B cell (primary cell): ENCODE measurements at places on chromosomes 6 and 20. TPM values are rescaled to one million over a fixed set of nuclear protein-coding genes. Genes with fewer than 3 reads are reported as not detected.

Gene SRMS
- 0.17 and 0.27 TPM in 2 replicates for total RNA-seq

Gene RAB32
- not detected in 2 replicates for total RNA-seq

Gene THBS2
- not detected in 2 replicates for total RNA-seq

Gene CENPW
- 0.81 and 1.3 TPM in 2 replicates for total RNA-seq

Gene CMTR1
- total RNA-seq, result 81.3 and 82.9 TPM in 2 replicates

Gene GJA1
- total RNA-seq, result not detected in 2 replicates

Gene TIAM2
- 18.0 and 18.8 TPM in 2 replicates for total RNA-seq

- H3K4me1 ChIP-seq, result peaks cover 79% of the 10 kb centered on the region
- H3K36me3 ChIP-seq, result no peaks in the 10 kb centered on the region
- no peak overlapping the region for H3K4me3 ChIP-seq
- H3K27ac ChIP-seq, result no peak overlapping the region
Measured at GRCh38 chr6:87919416-87919815, 128.2 kb upstream of the SPACA1 start.

GRCh38 chr6:128521282-128521632 is 858 bp upstream of the PTPRK start:
- H3K4me1 ChIP-seq, result peaks cover 23% of the 10 kb centered on the region
- peak; percentile 1 for DNase-seq
- no peak overlapping the region for H3K27ac ChIP-seq
- peaks cover 36% of the 10 kb centered on the region for H3K27me3 ChIP-seq
- no peak overlapping the region for H3K4me3 ChIP-seq
- H3K36me3 ChIP-seq, result no peaks in the 10 kb centered on the region

- H3K27me3 ChIP-seq, result no peaks in the 10 kb centered on the region
- no peak for DNase-seq
- no peaks in the 10 kb centered on the region for H3K36me3 ChIP-seq
- no peak overlapping the region for H3K27ac ChIP-seq
- H3K4me3 ChIP-seq, result no peak overlapping the region
- H3K4me1 ChIP-seq, result no peaks in the 10 kb centered on the region
Measured at GRCh38 chr20:46328200-46328882, 20.0 kb upstream of the CDH22 start.

DNA sequence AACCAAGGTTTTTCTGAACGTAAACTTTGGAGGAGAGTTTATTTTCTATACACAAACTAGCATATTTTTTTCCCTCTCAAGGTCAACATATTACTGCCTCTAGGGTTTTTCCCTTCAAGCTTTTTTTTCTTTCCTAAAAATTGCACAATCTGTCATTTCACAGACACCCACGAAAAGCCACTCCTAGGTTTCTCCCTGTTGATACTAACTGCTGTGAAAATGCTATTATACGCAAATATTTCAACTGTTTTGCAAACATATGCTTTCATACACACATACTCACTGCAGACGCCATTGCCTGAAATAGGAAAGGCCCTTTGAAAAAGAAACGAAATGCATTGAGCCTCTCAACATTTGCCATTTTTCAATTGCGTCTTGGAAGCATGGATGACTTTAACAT is 333.0 kb downstream of the CD83 start:
- no peaks in the 10 kb centered on the region for H3K36me3 ChIP-seq
- H3K4me1 ChIP-seq, result peaks cover 26% of the 10 kb centered on the region
- no peak overlapping the region for H3K27ac ChIP-seq

DNA sequence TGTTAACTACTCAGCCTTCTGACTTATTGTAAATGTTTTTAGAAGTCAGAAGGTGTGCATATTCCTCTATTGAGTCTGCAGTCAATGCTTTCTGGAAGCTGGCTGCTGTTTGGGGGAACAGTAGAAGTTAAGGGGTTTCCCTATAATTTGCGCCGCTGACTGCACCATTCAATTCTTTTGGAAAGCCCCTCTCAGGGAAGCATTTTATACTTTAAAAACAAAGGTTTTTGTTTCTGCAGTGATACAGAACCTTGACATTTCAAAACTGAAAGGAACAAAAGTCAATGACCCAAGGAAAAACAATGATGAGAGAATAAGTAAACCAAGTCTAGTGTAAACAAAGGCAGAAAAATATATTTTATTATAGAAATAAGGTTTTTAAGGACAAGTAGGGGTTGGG is 120.8 kb upstream of the TNFAIP3 start:
- no peak overlapping the region for H3K4me3 ChIP-seq
- peak overlapping the region; percentile 46 for H3K27ac ChIP-seq
- peaks cover 36% of the 10 kb centered on the region for H3K4me1 ChIP-seq
- no peaks in the 10 kb centered on the region for H3K36me3 ChIP-seq
- H3K27me3 ChIP-seq, result no peaks in the 10 kb centered on the region
- DNase-seq, result peak; percentile 59

GRCh38 chr20:60294632-60295031 is 336.4 kb downstream of the CDH26 start:
- H3K36me3 ChIP-seq, result no peaks in the 10 kb centered on the region
- H3K27me3 ChIP-seq, result no peaks in the 10 kb centered on the region
- no peak for DNase-seq
- no peak overlapping the region for H3K4me3 ChIP-seq
- no peaks in the 10 kb centered on the region for H3K4me1 ChIP-seq

- no peak overlapping the region for H3K27ac ChIP-seq
- no peaks in the 10 kb centered on the region for H3K4me1 ChIP-seq
- H3K36me3 ChIP-seq, result peaks cover 10% of the 10 kb centered on the region
- H3K27me3 ChIP-seq, result no peaks in the 10 kb centered on the region
- DNase-seq, result no peak
- H3K4me3 ChIP-seq, result no peak overlapping the region
Measured at GRCh38 chr6:149657441-149657840, 8.9 kb upstream of the KATNA1 start.

DNA sequence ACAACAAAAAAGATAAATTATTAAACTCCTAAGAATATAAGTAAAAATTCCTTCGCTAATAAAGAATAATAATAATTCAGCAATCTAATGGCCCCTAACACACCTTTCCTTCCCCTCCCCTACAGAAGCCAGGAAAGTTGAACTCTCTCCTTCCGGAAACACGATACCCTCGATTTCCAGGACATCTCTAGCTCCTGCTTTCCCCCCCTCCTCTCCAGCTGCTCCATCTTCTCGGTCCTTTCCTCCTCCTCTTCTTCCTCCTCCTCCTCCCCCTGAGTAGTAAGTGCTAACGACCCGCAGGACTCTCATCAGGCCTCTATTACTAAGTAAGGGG is 603 bp downstream of the TASP1 start:
- H3K4me1 ChIP-seq, result peaks cover 8% of the 10 kb centered on the region
- peak overlapping the region; percentile 78 for H3K4me3 ChIP-seq
- H3K27me3 ChIP-seq, result peaks cover 3% of the 10 kb centered on the region
- no peak for DNase-seq

GRCh38 chr6:82144852-82145340 is 102.6 kb downstream of the IBTK start:
- no peak overlapping the region for H3K4me3 ChIP-seq
- no peak for DNase-seq
- no peak overlapping the region for H3K27ac ChIP-seq

DNA sequence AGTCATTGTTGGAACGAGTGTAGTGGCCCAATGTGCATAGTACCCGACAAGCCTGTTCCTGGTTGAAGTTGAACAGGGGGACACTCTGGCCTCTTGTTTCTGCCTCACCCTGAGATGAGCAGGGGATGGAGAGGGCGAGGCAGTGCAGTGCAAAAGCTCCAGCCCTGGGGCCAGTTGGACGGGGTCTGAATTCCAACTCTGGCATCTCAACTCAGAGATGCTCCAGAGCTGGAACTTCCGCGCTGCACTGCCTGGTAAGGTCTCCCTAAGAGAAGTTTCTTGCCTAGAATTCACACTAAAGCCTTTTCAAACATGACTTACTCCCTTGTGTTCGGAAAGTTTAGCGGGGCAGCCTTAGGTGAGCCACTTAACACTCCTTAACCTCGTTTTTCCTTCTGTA is 72.3 kb upstream of the SLC22A1 start:
- no peak overlapping the region for H3K27ac ChIP-seq
- peaks cover 82% of the 10 kb centered on the region for H3K36me3 ChIP-seq
- H3K4me3 ChIP-seq, result no peak overlapping the region
- no peak for DNase-seq
- no peaks in the 10 kb centered on the region for H3K4me1 ChIP-seq

DNA sequence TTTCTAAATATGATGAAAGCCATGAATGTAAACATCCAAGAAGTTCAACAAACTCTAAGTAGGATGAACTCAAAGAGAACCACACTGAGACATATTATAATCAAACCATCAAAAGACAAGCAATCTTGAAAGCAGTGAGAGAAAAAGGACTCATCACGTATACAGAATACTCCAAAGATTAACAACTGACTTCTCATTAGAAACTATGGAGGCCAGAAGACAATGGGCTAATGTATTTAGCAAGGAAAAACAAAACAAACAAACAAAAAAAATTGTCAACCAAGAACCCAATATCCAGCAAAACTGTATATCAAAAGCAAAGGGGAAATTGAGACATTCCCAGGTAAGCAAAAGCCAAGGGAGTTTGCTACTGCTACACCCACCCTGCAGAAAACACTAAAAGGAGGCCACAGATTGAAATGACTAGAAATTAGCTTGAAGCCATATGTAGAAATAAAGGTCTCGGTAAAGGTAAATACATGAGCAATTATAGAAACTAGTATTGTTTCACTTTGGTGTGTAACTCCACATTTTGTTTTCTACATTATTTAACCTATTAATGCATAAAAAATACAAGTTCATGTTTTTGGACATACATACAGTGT is 301.1 kb upstream of the QKI start:
- no peaks in the 10 kb centered on the region for H3K36me3 ChIP-seq
- H3K27me3 ChIP-seq, result no peaks in the 10 kb centered on the region
- H3K4me3 ChIP-seq, result no peak overlapping the region

- no peaks in the 10 kb centered on the region for H3K36me3 ChIP-seq
- no peak overlapping the region for H3K4me3 ChIP-seq
- no peaks in the 10 kb centered on the region for H3K4me1 ChIP-seq
- no peak for DNase-seq
- no peak overlapping the region for H3K27ac ChIP-seq
Measured at GRCh38 chr6:71855406-71855805, 30.9 kb upstream of the RIMS1 start.

DNA sequence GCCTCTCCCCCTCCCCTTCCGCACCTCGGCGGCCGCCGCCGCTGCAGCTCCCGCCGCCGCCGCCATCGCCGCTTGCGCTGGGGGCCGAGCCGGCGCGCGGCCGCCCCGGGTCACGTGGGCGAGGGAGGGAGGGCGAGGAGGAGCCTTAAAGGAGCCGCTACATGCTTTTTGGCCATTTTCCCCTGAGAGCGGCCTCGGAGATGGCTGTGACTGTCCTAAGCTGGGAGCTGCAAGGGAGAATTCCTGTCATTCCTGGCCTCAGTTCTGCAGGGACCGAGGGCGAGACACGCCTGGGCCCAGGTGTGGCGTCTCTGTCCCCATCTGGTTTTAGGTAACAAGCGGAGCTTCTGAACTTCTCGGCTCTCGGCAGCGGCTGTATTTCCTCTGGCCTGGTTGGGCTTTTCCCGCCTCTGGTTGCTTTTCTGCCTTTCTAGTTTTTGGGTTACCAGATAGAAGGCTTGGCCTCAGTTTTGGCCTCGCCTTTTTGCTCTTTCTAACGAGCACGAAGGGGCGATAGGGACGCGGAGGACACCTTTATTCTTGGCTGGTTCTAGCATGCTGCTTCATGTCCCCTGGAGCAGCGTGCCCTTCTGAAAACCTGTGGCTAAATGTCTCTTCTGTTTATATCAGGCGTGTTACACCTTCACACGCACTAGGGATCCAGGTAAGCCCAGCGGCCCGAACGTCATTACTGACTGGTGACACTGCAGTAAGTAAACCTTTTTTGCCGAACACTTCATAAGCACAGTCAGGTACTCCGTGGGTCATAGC is at the start of gene EHMT2:
Gene EHMT2, minus strand, starts transcription at position 87 of the 771 bp plus-strand sequence. Its CDS starts 21 bp downstream, at position 66.
- H3K36me3 ChIP-seq, result no peaks in the 10 kb centered on the region
- H3K4me1 ChIP-seq, result peaks cover 13% of the 10 kb centered on the region
- H3K27ac ChIP-seq, result peak within 1 kb of the TSS; percentile 85
- no peaks in the 10 kb centered on the region for H3K27me3 ChIP-seq

- H3K4me1 ChIP-seq, result no peaks in the 10 kb centered on the region
- H3K27me3 ChIP-seq, result no peaks in the 10 kb centered on the region
- H3K4me3 ChIP-seq, result no peak overlapping the region
- no peak overlapping the region for H3K27ac ChIP-seq
Measured at GRCh38 chr6:54864272-54864671, 17.7 kb downstream of the FAM83B start.

DNA sequence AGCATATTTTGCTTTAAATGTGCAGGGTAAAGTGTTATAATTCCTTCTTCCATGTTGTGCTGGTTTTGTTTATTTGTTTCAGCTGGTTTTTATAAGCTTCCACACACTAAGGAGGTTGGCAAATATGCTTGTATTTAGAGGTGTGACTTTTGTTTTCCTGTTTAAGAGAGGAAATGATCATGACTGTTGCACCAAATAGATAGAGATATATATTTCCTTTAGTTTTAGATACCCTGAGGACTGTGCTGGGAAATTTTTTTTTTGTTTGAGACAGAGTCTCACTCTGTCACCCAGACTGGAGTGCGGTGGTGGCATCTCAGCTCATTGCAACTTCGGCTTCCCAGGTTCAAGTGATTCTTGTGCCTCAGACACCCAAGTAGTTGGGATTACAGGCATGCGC is 5.8 kb downstream of the TBPL1 start:
- no peak for DNase-seq
- no peaks in the 10 kb centered on the region for H3K27me3 ChIP-seq
- H3K4me3 ChIP-seq, result no peak overlapping the region
- peaks cover 28% of the 10 kb centered on the region for H3K4me1 ChIP-seq
- H3K27ac ChIP-seq, result no peak overlapping the region
- no peaks in the 10 kb centered on the region for H3K36me3 ChIP-seq

DNA sequence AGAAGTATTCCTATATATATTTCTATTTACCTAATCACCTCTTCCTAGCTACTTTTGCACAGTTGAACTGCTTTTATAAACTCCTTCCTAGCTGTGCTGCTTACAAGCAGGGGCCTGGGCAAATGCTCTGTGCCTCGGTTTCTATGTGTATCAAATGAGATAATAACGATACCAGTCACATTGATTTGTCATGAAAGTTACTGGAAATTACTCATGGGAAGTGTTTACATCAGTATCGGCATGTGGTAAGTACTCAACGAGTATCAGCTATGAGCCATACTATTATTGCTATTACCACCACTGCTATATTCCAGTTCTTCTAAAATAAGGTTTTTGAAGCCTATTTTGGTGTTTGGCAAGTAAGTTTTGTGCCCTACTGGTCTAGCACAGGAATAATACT is 4.9 kb downstream of the LAMA4 start:
- H3K27ac ChIP-seq, result no peak overlapping the region
- DNase-seq, result no peak
- peaks cover 12% of the 10 kb centered on the region for H3K27me3 ChIP-seq
- H3K36me3 ChIP-seq, result no peaks in the 10 kb centered on the region
- peaks cover 12% of the 10 kb centered on the region for H3K4me1 ChIP-seq

GRCh38 chr6:112155886-112156285 is 68.5 kb downstream of the FAM229B start:
- no peaks in the 10 kb centered on the region for H3K4me1 ChIP-seq
- no peaks in the 10 kb centered on the region for H3K27me3 ChIP-seq
- DNase-seq, result no peak
- no peaks in the 10 kb centered on the region for H3K36me3 ChIP-seq
- H3K27ac ChIP-seq, result no peak overlapping the region
- H3K4me3 ChIP-seq, result no peak overlapping the region

GRCh38 chr20:61609461-61609860 is 357.4 kb downstream of the CDH4 start:
- no peak overlapping the region for H3K27ac ChIP-seq
- no peak for DNase-seq
- H3K27me3 ChIP-seq, result no peaks in the 10 kb centered on the region
- no peak overlapping the region for H3K4me3 ChIP-seq

GRCh38 chr6:124027392-124027791 is 223.7 kb downstream of the NKAIN2 start:
- no peaks in the 10 kb centered on the region for H3K36me3 ChIP-seq
- no peak overlapping the region for H3K4me3 ChIP-seq
- no peak overlapping the region for H3K27ac ChIP-seq
- H3K4me1 ChIP-seq, result no peaks in the 10 kb centered on the region
